ENCODE measurements at places on chromosomes 6 and 20. TPM values are rescaled to one million over a fixed set of nuclear protein-coding genes. Genes with fewer than 3 reads are reported as not detected.

The BHLHE23 gene
- polyA plus RNA-seq, result not detected

The KHDC1L gene
- not detected for polyA plus RNA-seq

The PPIL6 gene
- polyA plus RNA-seq, result 18.1 TPM

The SPATS1 gene
- not detected for polyA plus RNA-seq

The HLA-G gene
- not detected for polyA plus RNA-seq

The NCOA3 gene
- polyA plus RNA-seq, result 8.6 TPM

The SLPI gene
- polyA plus RNA-seq, result not detected

The CFAP206 gene
- polyA plus RNA-seq, result 5.3 TPM

The ADGRF1 gene
- polyA plus RNA-seq, result not detected

The ADGRF5 gene
- polyA plus RNA-seq, result not detected

The TRERF1 gene
- 1.4 TPM for polyA plus RNA-seq

The CALHM4 gene
- not detected for polyA plus RNA-seq

The SLC26A8 gene
- 2.9 TPM for polyA plus RNA-seq

The CLPSL2 gene
- 1.9 TPM for polyA plus RNA-seq

The SALL4 gene
- not detected for polyA plus RNA-seq

The AAR2 gene
- 6.9 TPM for polyA plus RNA-seq

The WFDC5 gene
- polyA plus RNA-seq, result not detected

The SEMG1 gene
- polyA plus RNA-seq, result not detected

The BNIP5 gene
- not detected for polyA plus RNA-seq

The C20orf144 gene
- polyA plus RNA-seq, result not detected

The PRKN gene
- polyA plus RNA-seq, result 4.1 TPM

The RAB44 gene
- not detected for polyA plus RNA-seq

The HELZ2 gene
- polyA plus RNA-seq, result not detected

The L3MBTL1 gene
- polyA plus RNA-seq, result 3.1 TPM

The XKR7 gene
- 0.04 TPM for polyA plus RNA-seq

The GPX5 gene
- polyA plus RNA-seq, result not detected

The NKX2-2 gene
- polyA plus RNA-seq, result 0.69 TPM

The POLR3F gene
- 27.0 TPM for polyA plus RNA-seq

The EYA4 gene
- polyA plus RNA-seq, result not detected

The LY6G6F gene
- not detected for polyA plus RNA-seq

The ALDH8A1 gene
- 1.2 TPM for polyA plus RNA-seq

The TBC1D22B gene
- 2.0 TPM for polyA plus RNA-seq

The PREP gene
- 38.6 TPM for polyA plus RNA-seq

The CHD6 gene
- 80.6 TPM for polyA plus RNA-seq

The SLC12A5 gene
- 498 TPM for polyA plus RNA-seq

The LY86 gene
- polyA plus RNA-seq, result not detected

The TRIM31 gene
- polyA plus RNA-seq, result not detected

The C4A gene
- not detected for polyA plus RNA-seq

The PNLDC1 gene
- not detected for polyA plus RNA-seq

The PROKR2 gene
- not detected for polyA plus RNA-seq

The RIPOR3 gene
- polyA plus RNA-seq, result not detected

The REPS1 gene
- 55.3 TPM for polyA plus RNA-seq

The NT5E gene
- 11.4 TPM for polyA plus RNA-seq

The SLC22A16 gene
- not detected for polyA plus RNA-seq

The BPIFB2 gene
- polyA plus RNA-seq, result not detected

The SRMS gene
- polyA plus RNA-seq, result not detected

The DLL1 gene
- polyA plus RNA-seq, result 0.17 TPM

The RHAG gene
- not detected for polyA plus RNA-seq

The TMEM217 gene
- 4.2 TPM for polyA plus RNA-seq

The MUC22 gene
- polyA plus RNA-seq, result not detected

The CGA gene
- polyA plus RNA-seq, result not detected

The MRPS10 gene
- polyA plus RNA-seq, result 38.6 TPM

The SLC13A3 gene
- 0.78 TPM for polyA plus RNA-seq

The CST5 gene
- polyA plus RNA-seq, result not detected

The MCM9 gene
- polyA plus RNA-seq, result 3.3 TPM

The OVOL2 gene
- polyA plus RNA-seq, result 0.98 TPM

The PCMT1 gene
- polyA plus RNA-seq, result 492 TPM
